ENCODE measurements at places on chromosomes 5 and 9.
A peak's percentile ranks its signal among the peaks of the same experiment; 100 is the strongest.

GRCh38 chr9:27467486-27467885 lies 56.6 kb upstream of the IFNK start:
- no peak for DNase-seq

GRCh38 chr5:150599917-150600511 lies 40.4 kb upstream of the SYNPO start:
- peak; percentile 57 for DNase-seq

- DNase-seq, result no peak
Observed at GRCh38 chr5:96822686-96823459, 15.1 kb upstream of the ERAP1 start.

- no peak for DNase-seq
Observed at GRCh38 chr9:13568405-13568804, 288.9 kb upstream of the MPDZ start.
